Left forelimb (tissue), 1 donor: ENCODE measurements at places on chromosomes 16 and 17.
A peak's percentile ranks its signal among the peaks of the same experiment; 100 is the strongest.

GRCh38 chr17:32283745-32284201 is 18.1 kb downstream of the RHBDL3 start:
- DNase-seq, result no peak

DNA sequence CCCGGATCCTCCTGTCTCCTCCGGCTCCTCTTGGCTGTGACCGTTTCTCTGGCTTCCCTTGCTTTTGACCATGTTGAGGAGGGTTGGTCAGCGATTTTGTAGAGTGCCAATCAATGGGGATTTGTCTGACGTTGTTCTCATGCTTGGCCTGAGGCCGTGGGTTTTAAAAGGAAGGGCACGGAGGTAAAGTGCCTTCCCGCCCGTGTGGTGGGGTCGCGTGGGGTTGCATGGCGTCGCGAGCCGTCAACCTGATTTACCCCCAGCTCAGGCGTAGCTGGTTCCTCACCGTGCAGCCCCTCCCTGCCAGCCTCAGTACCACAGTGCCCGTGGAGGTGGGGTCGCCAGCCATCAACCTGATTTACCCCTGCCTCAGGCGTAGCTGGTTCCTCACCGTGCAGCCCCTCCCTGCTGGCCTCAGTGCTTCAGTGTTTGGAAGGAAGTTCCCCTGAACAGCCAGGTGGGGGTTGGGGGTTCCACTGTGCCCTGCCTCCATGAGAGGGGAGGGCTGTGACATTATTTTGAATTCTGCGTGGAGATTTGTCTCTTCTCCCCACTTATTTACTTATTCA is 5.0 kb downstream of the TPSAB1 start:
- no peak for DNase-seq

- no peak for DNase-seq
Observed at GRCh38 chr17:38544175-38544838, 61.4 kb downstream of the SRCIN1 start.

DNA sequence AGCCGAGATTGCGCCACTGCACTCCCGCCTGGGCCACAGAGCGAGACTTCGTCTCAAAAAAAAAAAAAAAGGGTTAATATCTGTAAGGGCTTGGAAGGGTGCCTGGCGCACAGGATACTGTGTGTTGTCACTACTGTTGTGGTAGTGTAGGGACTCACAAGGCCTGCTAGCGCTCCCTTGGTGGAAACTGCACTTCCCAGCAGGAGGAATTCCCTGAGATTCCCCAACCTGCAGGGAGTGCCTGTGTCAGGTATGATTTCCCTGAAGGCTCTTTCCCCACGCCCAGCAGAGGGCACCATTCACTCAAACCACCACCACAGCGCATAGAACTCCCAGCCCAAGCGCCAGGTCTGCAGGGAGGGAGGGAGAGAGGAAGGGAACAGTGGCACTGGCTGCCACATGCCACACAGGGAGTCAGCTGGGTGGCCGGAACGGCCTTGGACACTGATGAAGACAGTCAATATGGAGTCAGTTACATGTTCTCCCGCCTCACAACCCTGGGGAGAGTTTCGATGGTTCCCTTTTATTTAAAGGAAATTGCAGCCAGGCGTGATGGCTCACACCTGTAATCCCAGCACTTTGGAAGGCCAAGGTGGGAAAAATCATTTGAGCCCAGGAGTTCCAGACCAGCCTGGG is 32.7 kb upstream of the CDH1 start:
- no peak for DNase-seq

DNA sequence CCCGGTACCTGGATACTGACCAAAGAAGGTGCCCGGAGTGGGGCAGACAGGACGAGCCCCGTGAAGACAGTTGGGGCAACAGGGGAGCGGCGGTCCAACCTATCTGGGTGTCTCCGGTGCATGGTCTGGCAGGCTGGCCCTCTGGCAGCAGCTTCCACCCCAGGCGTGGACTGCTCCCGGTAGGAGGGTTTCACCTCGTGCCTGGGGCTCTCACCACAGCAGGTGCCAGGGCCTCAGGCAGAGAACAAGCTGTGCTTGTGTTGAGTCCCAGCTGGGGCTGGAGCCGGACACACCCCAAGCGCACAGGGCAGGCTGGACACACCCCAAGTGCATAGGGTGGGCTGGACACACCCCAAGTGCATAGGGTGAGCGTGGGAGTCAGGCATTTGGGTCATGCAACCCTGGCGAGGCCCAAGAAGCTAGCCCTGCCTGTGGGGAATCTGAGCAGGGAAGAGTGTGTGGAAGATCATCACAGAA is 1.5 kb upstream of the FBXL16 start:
- no peak for DNase-seq

- no peak for DNase-seq
Observed at GRCh38 chr16:48681520-48681919, 71.5 kb upstream of the N4BP1 start.

- DNase-seq, result no peak
Observed at GRCh38 chr17:1475321-1475854, 17.1 kb downstream of the MYO1C start.

- no peak for DNase-seq
Observed at GRCh38 chr16:80656711-80657150, 115.9 kb downstream of the DYNLRB2 start.

DNA sequence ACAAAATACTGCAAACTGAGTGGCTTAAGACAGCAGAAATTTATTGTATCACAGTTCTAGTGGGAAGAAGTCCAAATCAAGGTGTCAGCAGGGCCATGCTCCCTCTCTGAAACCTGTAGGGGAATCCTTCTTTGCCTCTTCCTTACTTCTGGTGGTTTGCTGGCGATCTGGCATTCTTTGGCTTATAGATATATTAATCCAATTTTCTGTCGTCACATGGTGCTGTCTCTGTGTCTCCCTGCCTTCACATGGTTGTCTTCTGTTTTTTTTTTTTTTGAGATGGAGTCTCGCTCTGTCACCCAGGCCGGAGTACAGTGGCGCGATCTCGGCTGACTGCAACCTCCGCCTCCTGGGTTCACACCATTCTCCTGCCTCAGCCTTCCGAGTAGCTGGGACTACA is 6.8 kb upstream of the AKAP1 start:
- no peak for DNase-seq

DNA sequence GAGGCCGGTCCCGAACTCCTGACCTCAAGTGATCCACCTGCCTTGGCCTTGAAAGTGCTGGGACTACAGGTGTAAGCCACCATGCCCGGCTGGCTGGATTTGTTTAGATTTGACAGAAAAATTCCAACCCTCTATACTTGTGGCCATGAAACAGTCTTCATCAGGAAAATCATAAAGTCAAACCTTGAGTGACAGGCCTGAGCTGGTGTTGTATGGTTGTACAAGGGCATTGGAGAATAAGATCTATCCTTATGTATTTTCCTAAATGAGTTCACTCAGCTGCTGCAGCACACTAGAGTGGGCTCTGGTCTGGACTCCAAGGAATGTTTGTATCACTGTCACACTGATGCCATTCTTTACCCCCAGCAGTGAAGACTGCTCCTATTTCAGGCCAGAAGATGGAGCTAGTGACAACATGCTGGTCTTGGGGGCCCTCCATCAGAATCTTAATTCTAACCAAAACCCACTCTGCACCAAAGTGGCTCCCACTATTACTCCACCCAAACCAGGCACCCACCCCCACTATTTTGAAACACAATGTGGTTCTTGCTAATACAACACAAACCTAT is 27.4 kb downstream of the SNX11 start:
- no peak for DNase-seq

- DNase-seq, result no peak
Observed at GRCh38 chr16:67734731-67735201, 15.7 kb upstream of the GFOD2 start.

DNA sequence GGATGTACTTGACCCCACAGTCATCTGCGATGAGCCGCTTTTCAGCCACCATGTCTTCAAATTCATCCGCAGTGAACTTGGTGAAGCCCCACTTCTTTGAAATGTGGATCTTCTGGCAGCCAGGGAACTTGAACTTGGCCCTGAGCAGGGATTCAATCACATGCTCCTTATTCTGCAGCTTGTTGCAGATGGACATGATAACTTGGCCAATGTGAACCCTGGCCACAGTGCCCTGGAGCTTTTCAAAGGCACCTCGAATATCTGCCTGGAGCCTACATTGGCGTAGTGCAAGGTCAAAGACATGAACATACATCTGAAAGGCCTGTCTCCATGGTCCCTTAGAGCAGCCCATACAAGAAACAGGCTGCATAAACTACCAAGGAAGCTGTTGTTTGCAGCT is 1.8 kb upstream of the TENT4B start:
- no peak for DNase-seq

DNA sequence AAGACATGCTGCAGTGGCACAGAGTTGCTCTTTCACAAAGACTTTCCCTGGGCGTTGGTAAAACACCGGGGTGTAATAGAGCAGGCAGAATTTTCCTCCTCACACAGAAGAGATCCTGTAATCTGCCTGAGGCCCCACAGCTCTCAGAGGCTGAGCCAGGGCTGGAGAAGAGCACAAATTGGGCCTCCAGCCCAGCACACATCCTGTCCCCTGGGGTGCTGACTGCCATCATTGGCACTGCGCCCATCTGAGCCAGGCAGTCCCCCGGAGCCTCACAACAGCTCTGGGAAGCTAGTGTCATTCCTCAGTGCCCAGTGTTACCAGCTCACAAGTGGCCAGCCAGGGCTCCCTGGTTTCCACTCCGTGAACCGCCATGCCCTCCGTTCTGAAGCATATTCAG is 119.4 kb downstream of the SOCS1 start:
- DNase-seq, result no peak

DNA sequence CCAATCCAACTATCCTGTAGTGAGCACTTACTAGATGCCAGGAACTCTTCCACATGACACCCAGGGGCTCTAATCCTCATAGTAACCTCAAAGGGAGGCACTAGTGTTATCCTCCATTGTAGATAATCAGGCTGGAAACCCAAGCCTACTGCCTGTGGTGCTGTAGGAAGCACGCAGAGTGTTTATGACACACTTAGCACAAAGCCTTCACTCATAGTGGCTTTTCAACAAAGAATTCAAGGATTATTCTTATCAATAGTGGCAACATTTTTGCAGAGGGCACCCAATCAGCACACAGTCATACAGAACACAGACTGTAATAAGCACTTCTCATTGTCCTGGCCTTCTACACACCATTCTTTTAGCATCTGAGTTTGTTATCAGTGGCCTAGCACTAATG is 18.5 kb upstream of the SOX9 start:
- no peak for DNase-seq

- DNase-seq, result peak; percentile 46
Observed at GRCh38 chr16:50509521-50510341, 38.5 kb upstream of the NKD1 start.

GRCh38 chr17:49630113-49630900 is 47.6 kb downstream of the SPOP start:
- no peak for DNase-seq

DNA sequence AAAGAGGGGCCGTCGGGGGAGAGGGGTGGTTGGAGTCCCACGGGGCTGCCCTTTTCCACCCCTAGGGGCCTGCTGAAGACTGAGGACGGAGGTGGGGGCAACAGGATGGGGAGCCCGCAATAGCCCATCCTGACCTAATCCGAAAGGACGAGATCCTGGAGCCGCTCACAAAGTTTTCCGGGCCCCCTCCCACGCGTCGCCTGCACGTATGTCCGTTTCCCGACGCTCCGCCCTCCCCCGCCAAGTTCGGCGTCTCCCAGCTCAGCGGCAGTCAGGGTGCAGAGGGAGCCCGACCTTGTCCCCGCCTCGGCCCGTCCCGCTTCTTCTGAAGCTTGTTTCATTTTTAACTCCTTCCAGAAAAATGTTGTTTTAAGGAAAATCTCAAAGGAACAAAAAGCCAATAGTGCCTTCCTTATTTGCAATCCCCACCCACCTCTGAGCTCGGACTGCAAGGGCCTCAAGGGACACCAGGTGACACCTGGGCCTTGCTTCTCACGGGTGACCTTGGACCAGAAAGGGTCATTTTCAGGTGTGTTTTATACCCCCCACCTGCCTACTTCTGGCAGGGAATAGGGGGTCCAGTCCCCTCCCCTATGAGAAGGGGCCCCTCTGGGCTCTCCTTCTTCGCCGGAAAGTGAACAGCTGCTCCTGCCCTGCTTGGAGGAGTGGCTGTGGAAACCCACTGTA is 3.4 kb upstream of the ZNF423 start:
- peak; percentile 82 for DNase-seq

- DNase-seq, result no peak
Observed at GRCh38 chr17:2259769-2260536, 43.6 kb downstream of the SMG6 start.

GRCh38 chr17:3037259-3037658 is 26.1 kb downstream of the OR1D5 start:
- no peak for DNase-seq

DNA sequence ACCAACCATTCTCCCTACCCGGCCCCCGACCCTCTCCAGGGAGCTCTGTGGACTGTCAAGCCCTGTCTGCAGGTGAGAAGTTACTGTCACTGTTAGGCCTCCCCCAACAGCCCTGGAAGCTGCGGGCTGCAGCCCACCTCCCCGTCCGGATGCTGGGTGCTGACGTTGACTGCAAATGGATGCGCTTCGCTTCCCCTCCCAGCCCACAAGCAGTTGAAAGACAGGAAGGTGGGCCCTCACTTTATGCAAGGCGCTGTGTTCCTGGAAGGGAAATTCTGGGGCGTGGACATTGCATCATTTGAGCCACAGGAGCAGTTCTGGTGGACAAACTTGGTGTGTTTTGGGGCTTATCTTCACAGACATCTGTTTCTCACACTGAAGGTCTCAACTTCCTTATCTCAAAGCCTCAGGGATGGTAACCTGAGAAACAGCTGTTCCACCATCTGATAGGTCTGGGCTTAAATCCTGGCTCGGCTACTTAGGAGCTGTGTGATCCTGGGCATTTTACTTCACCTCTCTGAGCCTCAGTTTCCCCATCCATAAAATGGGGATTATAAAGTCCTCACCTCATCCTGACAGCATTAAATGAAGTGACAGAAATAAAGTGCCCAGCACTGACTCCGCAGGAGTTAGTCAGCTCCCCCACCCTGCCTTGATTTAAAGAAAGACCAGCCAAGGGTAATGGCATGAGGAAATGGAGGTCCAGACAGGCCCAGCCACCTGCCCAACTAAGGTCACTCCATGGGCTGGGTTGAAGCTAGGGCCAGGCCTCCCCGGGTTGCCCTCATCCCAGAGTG is 4.6 kb upstream of the DRC7 start:
- DNase-seq, result no peak

GRCh38 chr17:55632236-55632635 is 90.4 kb downstream of the TMEM100 start:
- no peak for DNase-seq

DNA sequence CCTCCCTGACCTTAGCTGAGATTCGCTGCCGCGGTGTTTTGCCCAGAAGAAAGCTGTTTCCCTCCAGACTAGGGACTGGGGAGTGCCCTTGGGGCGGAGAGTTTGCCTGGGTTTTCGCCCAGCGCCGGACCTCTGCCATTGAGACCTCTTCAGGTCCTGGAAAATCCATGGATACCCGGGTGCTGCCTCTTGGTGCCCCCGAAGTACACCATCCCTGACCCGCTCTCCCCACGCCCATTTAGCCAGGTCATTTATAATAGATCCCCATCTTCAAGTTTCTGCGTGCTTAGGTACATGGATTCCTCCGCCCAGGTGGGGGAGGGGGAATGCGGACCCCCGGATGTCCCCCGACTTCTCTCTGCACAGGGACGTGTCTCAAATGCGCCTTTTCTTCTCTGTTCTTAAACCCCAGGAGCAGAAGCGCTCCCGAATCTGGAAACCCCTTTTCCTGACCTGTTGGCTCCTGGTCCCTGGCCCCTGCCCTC is 15.0 kb upstream of the CBX8 start:
- DNase-seq, result no peak
